ENCODE measurements at places on chromosomes 4 and X.
A peak's percentile ranks its signal among the peaks of the same experiment; 100 is the strongest.

- DNase-seq: no peak
Observed at GRCh38 chr4:184669251-184669650, 19.7 kb downstream of the PRIMPOL start.

DNA sequence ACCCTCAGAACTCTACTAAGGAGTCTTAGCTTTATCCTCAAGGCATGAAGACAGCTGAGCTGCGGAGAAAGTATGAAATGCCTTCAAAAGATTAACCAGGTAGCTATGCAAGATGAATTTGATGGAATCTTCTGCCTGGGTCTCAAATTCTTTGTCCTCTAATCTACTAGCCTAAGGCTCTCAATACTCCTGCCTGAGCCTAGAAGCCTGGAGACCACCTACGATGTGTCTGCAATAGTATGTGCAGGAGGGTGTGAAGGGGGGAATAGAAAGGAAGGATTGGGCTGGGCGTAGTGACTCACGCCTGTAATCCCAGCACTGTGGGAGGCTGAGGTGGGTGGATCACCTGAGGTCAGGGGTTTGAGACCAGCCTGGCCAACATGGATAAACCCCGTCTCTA, 178.2 kb upstream of the GPC4 start:
- DNase-seq: no peak

- no peak for DNase-seq
Observed at GRCh38 chr4:83855044-83855443, 319.1 kb downstream of the GPAT3 start.

DNA sequence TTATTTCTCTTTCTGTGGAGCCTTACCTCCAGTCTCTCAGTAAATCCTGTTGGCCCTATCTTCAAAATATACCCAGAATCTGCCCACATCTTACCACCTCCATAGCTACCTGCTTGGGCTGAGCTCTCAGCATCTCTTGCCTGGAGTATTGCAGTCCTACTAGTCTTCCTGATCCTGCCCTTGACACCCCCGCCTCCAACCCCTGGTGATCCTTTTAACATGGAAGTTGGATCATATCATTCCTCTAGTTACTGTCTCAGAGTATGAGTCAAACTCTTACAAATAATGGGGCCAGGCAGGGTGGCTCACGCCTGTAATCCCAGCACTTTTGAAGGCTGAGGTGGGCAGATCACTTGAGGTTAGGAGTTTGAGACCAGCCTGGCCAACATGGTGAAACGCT, 43.1 kb upstream of the SETD7 start:
- DNase-seq: no peak

DNA sequence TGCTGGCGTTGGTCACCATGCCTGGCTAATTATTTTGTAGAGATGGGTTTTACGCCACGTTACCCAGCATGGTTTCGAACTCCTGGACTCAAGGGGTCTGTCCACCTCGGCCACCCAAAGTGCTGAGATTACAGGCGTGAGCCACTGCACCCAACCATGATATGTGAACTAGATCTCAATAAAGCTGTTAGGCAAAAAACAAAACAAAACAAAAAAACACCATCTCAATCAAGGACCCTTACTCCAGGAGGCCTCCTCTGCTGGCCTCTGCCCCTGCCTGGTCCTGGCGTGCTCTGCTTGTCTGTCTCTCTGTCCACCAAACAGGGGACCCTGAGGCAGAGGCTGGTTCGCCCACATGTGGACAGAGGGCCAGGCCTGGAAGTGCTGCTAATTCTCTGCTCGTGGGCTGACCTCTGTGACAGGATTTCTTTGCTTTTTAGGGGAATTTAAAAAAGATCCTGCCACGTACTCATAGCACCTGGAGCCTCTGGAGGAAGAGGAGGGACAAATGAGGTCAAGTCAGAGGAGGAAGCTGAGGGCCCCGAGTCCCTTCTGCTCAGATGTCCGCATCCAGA, 32.7 kb upstream of the WFS1 start:
- DNase-seq: no peak

DNA sequence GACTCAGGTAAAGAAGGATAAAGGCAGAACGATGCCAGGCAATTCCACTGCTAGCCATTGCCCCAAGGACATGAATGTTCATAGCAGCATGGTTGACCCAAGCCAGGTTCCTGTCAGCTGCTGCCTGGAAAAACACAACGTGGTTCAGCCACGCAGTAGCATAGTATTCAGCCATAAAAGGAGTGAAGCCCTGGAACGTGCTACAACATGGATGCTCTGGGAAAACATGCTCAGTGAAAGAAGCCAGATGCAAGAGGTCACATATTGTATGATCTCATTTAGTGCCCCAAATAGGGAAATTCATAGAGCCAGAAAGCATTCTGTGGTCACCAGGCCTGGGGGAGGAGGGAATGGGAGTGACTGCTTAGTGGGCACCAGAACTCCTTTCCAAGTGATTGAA, 129.8 kb downstream of the GPR143 start:
- no peak for DNase-seq

GRCh38 chr4:8523766-8524165, 56.4 kb upstream of the GPR78 start:
- DNase-seq: no peak

- DNase-seq: no peak
Observed at GRCh38 chr4:41212616-41213203, 1.6 kb downstream of the APBB2 start.

GRCh38 chrX:24563291-24564010, 83.7 kb downstream of the PCYT1B start:
- DNase-seq: no peak

GRCh38 chr4:2863649-2864048, 20.0 kb downstream of the ADD1 start:
- DNase-seq: no peak

DNA sequence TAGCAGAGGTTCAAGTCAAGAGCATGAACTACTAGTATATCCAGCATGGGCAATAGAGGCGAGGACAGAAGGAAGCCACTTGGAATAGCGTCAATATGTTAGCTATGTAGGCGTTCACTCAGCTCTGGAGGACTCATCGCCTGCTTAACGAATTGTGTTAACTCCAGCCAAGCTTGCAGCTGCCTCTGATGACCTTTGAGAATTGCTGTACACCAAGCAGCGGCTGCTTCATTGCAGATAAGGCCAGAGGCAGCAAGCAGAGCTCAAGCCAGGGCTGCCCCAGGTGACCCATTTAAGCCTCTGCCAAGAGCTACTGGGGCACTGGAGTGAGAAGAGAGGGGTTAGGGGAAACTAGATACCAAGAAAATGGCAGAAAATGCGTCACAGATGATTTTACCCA, 160.2 kb upstream of the IGFBP7 start:
- no peak for DNase-seq

- no peak for DNase-seq
Observed at GRCh38 chrX:20693078-20693477, 426.4 kb upstream of the RPS6KA3 start.

- DNase-seq: no peak
Observed at GRCh38 chr4:128107766-128108165, 46.7 kb downstream of the LARP1B start.

- peak; percentile 75 for DNase-seq
Observed at GRCh38 chrX:68186552-68187262, 246.6 kb downstream of the OPHN1 start.

- no peak for DNase-seq
Observed at GRCh38 chr4:147916351-147916750, 184.5 kb downstream of the ARHGAP10 start.
